ENCODE measurements at places on chromosomes 11 and 22.

GRCh38 chr11:69439651-69440464 is 41.6 kb upstream of the LINC01488 start:
- no peak for DNase-seq

GRCh38 chr11:29018631-29019030 is 910.4 kb downstream of the METTL15 start:
- no peak for DNase-seq

GRCh38 chr11:37371346-37371970 is 773.4 kb upstream of the RAG2 start:
- DNase-seq = no peak

- DNase-seq = no peak
Observed at GRCh38 chr11:128852327-128853023, 14.6 kb downstream of the KCNJ1 start.

GRCh38 chr11:33543823-33544222 is 156.8 kb downstream of the C11orf91 start:
- no peak for DNase-seq

DNA sequence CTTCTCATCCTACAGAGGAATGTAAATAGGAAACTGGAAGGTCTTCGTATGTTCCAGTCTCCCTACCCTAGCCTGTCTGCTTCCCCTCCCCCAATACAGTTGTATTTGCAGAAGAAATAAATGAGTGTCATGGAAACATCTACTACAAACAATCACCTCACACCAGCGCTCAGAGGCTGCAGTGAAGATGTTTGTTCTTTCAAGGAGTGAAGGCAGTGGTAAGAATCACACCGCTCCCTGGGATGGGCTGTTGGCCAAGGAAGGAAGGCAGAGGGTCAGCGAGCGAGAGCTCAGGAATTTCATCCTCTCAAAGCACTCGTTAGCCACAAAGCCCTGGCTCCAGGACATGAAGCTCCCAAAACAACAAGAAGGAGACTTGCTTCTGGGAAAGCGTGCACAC is 1.1 kb upstream of the IGSF9B start:
- DNase-seq = no peak

DNA sequence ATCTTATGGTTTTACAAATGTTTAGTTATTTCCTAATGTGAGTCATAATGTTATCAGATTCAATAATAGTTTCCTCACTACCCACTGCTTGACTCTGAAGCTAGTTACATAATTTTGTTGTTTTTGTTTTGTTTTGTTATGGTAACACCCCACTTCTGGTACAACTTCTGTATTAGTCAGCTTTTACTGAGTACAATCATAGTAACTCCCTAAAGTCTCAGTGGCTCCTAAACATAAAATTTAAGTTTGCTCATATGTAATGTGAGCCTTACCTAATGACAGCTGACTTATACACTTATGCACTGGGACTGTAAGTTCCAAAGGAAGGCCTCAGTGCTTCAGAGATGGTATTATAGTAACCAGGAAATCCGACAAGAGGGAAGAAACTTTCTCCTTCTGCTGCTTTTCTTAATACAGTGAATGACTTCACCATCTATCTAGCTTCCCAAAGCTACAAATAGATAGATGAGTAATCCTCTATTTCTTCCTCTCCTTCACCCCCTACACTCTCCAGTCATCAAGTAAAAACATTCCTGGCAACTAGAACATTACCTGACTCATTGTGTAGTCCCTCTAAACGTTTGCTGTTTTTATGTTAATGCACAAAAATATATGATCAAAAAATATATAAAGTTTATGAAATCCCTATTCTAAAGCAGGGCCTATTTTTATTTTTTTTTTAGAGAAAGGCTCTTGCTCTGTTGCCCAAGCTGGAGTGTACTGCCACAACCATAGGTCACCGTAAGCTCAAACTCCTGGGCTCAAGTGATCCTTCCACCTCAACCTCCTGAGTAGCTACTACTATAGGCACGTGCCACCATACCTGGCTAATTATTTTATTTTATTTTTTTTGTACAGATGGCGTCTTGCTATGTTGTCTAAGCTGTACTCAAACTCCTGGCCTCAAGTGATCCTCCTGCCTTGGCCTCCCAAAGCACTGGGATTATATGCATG is 563.0 kb downstream of the SOX6 start:
- no peak for DNase-seq

GRCh38 chr11:83009999-83010398 is 61.7 kb downstream of the RAB30 start:
- DNase-seq = no peak

GRCh38 chr11:86594746-86595145 is 77.7 kb downstream of the ME3 start:
- no peak for DNase-seq

DNA sequence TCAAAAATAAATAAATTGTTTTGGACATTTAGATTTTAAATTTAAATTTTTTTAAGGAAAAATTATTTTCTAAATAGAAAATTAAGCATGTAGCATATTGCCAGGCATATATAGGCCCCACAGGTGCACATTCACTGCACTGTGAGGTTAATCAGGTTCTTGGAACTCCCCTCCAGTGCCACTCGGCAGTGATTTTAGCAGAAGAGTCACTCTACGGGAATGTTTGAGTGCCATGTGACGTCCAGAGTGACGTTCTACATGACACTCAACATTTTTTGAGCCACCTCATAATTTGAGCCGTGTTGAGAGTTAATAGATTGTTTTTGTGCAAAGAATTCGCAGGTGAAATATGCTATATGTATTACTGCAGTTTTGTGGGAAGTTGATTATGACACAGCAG is 77.4 kb downstream of the SWAP70 start:
- DNase-seq = no peak

GRCh38 chr22:27480487-27480886 is 321.1 kb downstream of the MN1 start:
- DNase-seq = no peak

GRCh38 chr11:62896049-62896448 is 15.4 kb downstream of the SLC3A2 start:
- DNase-seq = no peak

GRCh38 chr22:49785841-49786471 is 41.7 kb downstream of the BRD1 start:
- no peak for DNase-seq

DNA sequence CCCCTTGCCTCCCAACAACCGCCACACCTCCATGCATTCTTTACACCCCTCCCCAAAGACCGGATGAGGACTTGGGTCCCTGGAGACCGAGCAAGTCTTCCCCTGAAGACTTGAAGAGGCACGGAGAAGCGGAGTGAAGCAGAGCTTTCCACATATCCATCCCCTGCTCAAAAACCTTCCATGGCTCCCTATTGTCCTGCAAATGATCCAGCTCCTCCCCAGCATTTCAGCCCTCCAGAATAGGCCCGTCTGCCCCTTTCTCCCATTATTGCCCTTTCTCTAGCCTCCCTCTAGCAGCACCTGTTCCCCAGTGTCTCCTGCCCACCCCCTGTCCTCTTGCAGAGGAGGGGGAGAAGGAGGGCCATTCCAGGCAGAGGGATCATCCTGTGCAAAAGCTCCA is 59.8 kb downstream of the CYTH4 start:
- no peak for DNase-seq

GRCh38 chr11:33690290-33691065 is 10.1 kb downstream of the C11orf91 start:
- DNase-seq = no peak

- DNase-seq = no peak
Observed at GRCh38 chr11:110026858-110027626, 66.2 kb upstream of the ZC3H12C start.

GRCh38 chr11:64138398-64138797 is 27.5 kb downstream of the MACROD1 start:
- DNase-seq = no peak

- DNase-seq = no peak
Observed at GRCh38 chr11:123298488-123299447, 103.7 kb upstream of the CLMP start.

DNA sequence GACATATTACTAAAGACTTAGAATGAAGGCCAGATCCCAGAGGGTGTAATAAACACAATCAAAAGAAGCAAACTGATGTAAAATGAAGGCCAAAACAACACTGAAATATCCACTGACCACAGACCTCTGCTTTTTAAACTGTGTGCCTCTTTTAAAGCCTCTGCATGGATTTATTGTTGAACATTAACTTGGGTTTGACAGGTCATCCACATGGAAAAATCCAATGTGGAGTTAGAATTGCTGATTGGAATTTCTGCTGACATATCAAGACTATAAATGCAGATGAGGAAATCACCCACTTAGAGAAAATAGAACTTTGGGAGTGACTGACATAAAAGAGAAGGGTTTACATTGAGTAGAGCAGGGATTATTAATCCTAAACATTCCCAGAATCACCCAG is 853.9 kb upstream of the RAG2 start:
- no peak for DNase-seq

DNA sequence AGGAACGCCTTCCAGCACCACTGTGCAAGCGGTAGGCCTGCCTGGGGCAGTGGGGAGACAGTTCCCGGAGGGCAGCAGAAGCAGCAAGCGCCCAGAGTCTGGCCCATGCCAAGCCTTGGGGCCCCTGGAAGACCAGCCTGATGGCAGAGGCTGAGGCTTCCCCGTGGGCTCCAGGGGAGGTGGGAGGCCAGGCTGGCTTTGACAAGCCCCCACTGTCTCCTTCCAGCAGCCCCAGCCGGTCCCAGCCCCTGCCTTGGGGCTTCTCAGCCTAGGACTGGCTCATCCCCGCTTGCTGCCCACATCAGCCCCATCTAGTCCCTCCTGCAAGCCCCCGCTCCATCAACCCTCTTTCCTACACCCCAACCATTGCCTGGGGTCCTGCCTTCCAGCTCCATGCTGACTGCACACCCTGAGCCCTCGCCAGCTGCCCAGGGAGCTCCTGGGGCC is 46.7 kb downstream of the IGF2 start:
- DNase-seq = no peak

GRCh38 chr11:6895010-6895409 is 2.7 kb upstream of the OR2D2 start:
- no peak for DNase-seq

DNA sequence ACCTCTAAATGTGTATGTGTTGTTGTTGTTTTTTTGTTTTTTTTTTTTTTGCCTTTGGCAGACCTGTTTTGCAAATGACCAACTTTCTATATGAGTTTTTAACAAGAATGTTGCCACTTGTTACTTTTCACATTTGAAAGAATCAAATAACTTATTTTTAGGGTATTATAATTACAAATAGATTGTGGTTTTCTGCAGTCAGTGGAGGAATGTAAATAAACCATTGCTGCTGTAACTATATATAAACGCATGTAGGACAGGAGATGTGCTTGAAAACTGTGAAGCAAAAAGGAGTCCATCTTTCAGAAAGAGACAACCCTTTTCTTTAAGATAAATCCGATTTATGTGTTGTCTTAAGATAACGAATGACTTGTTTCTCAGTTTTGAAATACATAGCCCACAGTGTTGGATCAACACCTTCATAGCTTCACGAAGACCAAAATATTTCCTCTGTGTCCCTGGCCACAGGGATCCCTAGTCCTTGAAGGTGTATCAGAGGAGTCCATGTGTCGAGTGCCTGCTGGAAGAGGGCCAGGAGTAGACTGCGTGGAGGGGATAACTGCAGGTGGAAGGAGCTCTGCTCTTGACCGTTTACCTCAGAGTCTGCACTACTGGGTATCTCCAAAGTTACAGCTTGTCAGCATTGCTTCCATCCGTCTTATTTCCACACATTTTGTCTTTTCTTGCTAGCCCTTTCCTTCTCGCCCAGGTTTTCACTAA is 24.7 kb downstream of the TNRC6B start:
- DNase-seq = no peak

GRCh38 chr11:40819230-40819629 is 640.2 kb downstream of the LRRC4C start:
- DNase-seq = no peak

GRCh38 chr22:34160141-34160783 is 240.0 kb upstream of the LARGE1 start:
- DNase-seq = no peak

GRCh38 chr22:19430890-19431541 is 517 bp downstream of the HIRA start:
- DNase-seq = no peak

DNA sequence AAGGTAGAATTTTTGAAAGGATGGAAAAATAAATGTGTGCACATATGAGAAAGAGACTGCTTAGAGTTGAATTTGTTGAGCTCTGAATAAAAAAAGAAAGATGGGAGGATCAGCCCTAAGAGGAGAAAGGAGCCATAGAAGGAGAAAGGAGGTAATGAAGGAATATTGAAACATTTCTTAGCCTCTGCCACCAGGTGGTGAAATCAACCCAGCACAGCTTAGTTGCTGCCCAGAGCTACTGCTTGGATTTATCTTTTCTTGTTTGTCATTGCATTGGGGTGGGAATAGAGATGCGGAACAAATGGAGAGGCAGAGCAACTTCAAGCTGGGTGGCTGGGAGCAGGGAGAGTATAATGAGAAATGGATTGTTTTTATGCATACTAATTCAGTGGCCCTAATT is 80.4 kb downstream of the SERGEF start:
- DNase-seq = no peak

GRCh38 chr22:20887375-20887774 is 28.6 kb downstream of the SNAP29 start:
- DNase-seq = no peak

GRCh38 chr11:59187035-59187434 is 15.1 kb downstream of the DTX4 start:
- DNase-seq = no peak

- no peak for DNase-seq
Observed at GRCh38 chr11:606245-606644, 9.5 kb downstream of the IRF7 start.
